D341Med (cell line): ENCODE measurements at places on chromosomes 12 and 14.
A peak's percentile ranks its signal among the peaks of the same experiment; 100 is the strongest.

DNA sequence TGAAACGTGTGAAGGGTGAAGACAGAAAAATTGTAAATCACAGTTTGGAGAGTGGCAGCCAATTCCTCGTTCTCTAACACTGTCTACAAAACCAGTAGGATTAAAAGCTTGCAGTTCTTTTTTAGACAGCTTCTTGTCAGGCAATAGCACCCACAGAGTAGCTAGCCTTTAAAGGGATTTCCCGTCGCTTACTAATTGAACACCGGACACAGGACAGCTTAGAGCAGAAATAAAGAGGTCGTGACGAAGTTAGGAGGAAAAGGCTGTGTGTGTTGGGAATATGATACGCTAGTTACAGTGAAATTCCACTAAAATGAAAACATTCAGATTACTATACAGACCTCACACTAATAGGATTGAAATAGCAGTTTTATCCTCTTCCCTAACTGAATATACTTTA lies 149.1 kb upstream of the FLRT2 start:
- no peak for DNase-seq

DNA sequence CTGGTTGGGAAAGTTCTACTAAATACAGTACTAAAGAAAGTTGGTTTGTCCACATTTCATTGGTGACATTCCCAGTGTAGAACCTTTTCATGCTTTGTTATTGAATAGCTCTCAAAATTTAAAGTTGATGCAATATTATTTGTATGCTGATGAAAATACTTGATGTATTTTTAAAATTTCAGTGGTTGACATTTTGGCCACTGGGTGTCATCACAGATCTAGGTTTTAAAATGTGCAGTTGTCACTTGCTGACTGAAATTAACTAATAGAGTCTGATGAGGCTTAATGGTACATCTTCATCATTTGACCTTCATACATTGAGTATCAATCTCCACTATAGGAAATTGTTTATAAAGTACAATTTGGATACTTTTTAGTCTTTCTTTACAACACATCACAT lies 37.1 kb downstream of the CMAS start:
- DNase-seq: no peak

GRCh38 chr12:50291377-50291776 lies 8.1 kb upstream of the LIMA1 start:
- no peak for DNase-seq

GRCh38 chr12:125099409-125099782 lies 34.2 kb downstream of the AACS start:
- no peak for DNase-seq

- no peak for DNase-seq
These were observed 33.4 kb upstream of the ALG10 start for GRCh38 chr12:33988913-33989312.

DNA sequence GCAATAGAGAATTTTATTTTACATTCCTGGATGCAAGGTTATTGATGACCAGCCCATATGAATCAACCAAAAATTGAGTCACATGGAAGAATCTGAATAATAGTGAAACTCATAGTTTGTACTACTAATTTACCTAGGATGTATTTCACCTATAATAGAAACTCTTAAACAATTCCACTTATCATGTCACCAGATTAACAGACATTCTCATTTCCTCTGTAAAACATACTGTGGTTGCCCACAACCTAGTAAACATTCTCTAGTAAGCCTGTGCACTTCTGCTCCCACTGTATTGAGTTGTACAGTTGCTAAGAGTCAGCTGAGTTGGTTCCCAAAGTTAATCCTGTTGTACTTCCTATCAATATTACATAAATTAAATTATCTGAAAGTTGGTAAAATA lies 196.6 kb upstream of the TMTC1 start:
- DNase-seq: no peak

DNA sequence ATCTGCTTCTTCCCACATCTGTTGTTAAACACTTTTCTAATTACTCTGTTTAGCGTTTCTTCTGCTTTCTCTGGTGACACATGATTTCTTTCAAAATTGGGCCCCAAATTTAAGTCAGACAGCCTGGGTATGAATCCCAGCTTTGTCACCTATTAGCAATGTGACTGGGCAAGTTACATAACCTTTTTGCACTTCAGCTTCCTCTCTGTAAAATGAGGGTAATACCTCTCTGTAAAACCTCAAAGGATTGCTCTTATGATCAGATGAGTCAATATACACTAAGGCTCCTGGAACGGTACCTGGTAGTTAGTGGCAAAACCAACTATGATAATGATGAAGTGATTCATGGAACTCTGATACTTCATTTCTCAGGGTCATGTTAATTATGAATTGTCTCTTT lies 33.0 kb downstream of the E2F7 start:
- DNase-seq: no peak

GRCh38 chr12:115570069-115570777 lies 707.3 kb downstream of the MED13L start:
- no peak for DNase-seq

- no peak for DNase-seq
These were observed 48.3 kb downstream of the TRAF3 start for GRCh38 chr14:102825307-102826095.

GRCh38 chr14:35534208-35534872 lies 376 bp downstream of the INSM2 start:
- no peak for DNase-seq

DNA sequence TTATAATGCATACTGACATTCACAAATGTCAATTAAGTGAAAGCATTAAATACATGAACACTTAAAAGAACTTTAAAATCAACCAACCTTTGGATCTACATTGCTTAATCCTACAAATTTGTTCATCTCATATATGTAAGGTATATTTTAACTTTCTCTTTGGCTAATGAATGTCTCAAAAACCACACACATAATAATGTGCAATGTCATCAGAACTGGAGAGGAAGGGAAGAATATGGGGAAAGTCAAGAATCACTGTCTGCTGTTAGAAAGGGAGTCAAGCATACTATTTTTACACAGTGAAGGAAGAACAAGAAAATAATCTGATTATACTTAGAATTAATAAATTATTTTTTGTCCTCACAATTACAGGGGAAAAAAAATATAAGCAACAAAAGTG lies 4.9 kb downstream of the GMFB start:
- no peak for DNase-seq

DNA sequence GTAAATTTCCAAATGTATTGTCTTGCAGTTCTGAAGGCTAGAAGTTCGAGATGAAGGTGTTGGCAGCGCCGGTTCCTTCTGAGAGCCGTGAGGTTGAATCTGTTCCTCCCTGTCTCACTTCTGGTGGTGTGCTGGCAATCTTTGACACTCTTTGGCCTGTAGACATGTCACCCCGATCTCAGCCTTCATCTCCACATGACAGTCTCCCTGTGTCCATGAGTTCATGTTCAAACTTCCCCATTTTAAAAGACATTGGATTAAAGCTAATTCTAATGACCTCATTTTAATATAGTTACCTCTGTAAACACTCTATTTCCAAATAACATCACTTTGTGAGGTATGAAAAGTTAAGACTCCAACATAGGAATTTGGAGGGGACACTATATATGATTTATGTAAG lies 4.1 kb upstream of the RBM19 start:
- DNase-seq: no peak

DNA sequence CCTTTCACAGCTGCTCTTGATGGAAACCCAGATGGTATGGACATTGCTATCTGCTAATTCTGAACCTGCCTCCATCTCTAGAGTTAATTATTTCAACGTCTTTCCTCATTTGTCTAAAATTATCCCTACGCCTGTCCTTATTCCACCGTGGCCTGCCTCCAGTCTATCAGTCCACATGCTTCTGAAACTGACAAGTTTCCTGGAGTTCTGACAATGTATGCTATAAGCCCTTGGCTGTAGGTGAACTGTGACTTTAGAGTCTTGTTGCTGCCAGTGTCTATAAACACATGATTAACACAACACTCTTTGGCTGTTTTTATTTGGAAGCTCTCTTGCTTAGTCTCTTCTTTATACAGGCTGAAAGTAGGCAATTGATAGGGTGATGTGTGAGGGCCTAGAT lies 1052.9 kb downstream of the TMTC2 start:
- DNase-seq: no peak

- DNase-seq: peak; percentile 51
These were observed 180.8 kb downstream of the ERC1 start for GRCh38 chr12:1171657-1172408.

DNA sequence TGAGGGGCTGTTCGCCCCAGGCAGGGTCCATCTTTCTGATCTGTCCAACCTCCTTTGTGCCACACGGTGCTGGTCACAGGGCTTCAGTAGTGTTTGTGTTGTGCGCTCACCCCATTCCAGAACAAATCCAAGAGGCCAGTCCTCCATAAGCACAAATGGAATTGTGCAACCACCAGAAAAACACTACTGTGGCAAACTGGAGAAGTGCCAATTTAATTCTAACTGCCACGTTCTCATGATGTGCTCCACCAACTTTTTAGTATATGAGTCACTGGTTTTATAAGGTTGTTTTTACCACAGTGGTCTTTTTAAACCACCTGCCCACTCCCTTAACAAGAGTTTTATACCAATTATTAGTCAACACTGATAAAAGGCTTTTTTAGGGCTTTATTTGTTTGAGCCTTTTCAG lies 380.2 kb downstream of the NAV3 start:
- no peak for DNase-seq

DNA sequence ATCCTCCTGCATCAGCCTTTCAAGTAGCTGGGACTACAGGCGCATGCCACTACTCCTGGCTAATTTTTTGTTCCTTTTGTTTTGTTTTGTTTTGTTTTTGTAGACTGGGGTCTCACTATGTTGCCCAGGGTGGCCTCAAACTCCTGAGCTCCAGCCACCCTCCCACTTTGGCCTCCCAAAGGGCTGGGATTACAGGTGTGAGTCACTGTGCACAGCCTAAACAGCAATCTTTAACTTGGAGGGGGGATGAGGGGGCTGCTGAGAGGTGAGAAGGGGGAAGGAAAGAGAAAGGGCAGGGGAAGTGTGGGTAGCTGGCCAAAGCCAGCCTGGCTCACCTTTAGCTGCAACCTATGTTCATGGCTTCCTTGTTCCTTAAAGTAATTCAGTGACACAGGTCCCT lies 77.4 kb downstream of the KDM2B start:
- no peak for DNase-seq

- no peak for DNase-seq
These were observed 8.3 kb downstream of the GALNT16 start for GRCh38 chr14:69268223-69268622.

GRCh38 chr14:23750357-23750756 lies 114.2 kb downstream of the DHRS2 start:
- DNase-seq: no peak

DNA sequence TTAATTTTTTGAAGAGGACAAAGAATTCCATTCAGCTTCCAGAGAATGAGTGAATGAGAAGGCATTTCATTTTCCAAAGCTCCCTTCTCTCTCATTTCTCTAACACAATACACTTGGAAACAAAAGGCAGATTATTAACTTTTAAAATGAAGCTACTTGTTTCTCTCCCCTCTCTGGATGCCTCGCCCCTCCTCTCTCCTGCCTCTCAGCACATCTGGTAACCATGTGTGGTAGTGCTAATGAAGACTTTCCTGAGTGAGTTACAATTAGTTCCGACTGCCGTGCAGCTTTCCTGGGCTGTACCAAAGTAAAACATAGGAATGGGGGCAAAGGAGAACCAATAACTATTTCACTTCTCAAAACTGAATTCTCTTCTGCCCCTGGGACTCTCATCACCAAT lies 84.7 kb upstream of the SOX5 start:
- DNase-seq: no peak

- peak; percentile 9 for DNase-seq
These were observed 22.2 kb upstream of the RDH16 start for GRCh38 chr12:56979628-56980027.

DNA sequence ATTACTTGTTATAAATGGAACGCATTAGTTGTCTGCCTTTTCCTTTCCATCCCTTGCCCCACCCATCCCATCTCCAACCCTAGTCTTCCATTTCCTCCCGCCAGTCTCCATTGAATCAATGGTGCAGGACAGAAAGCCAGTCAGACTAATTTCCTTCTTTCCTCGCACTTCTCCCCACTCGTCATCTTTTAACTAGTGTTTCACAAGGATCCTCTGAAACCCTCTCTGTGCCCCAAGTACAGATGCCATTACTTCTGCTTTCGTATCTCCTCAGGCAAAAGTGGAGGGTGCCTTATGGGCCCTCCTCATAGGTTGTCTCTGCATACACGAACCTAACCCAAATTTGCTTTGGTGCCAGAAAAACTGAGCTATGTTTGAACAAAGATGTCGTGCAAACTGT lies 4.2 kb downstream of the DAZAP2 start:
- DNase-seq: no peak

DNA sequence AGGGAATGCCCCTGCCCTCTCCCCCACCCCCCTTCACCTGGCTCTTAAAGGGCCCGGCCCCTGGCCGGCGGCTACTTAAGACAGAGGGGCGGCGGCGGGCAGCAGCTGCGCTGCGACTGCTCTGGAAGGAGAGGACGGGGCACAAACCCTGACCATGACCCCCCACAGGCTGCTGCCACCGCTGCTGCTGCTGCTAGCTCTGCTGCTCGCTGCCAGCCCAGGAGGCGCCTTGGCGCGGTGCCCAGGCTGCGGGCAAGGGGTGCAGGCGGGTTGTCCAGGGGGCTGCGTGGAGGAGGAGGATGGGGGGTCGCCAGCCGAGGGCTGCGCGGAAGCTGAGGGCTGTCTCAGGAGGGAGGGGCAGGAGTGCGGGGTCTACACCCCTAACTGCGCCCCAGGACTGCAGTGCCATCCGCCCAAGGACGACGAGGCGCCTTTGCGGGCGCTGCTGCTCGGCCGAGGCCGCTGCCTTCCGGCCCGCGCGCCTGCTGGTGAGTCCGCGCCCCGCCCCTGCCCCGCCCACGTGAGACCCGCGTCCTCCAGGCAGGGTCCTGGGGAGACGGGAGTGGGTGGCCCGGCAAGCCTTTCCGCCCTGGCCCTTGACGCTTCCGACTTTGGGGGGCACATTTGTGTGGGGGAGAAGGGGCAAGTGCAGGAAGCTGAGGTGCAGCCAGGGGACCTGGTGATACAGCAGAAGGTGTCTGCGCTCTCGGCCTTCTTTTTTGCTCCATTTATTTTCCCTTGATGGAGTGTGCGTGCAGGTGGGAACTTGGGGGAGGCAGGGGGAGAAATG lies at the start of gene IGFBP6:
IGFBP6 (plus strand) TSS at position 104 of the 790 bp plus-strand sequence; CDS start at position 155, 51 bp downstream.
- DNase-seq: peak; percentile 68

DNA sequence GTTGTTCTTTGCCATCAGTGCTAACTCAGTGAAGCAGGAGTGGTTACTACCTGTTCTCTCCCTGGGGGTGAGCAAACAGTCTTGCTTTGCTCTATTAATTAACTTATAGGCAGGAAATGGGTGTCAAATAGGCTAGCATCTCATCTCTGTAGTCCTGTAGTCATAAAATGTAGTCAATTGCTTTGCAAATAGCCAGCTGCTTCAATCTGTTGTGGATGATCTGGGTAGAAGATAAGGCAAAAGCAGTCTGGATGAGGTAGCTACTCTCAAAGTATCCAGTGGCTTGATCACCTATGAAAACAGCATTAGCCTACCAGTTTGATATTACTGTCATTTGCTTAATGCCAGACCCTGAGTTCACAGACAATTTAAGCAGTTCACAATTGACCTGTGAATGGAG lies 369.0 kb upstream of the TMTC1 start:
- no peak for DNase-seq

GRCh38 chr14:99603471-99604277 lies at the start of gene CCDC85C:
CCDC85C (minus strand) TSS chr14:99604207; CDS start chr14:99603959, 248 bp downstream.
- DNase-seq: peak; percentile 70

- DNase-seq: no peak
These were observed 19.8 kb downstream of the ISM2 start for GRCh38 chr14:77478796-77479195.

- peak; percentile 26 for DNase-seq
These were observed 15.3 kb downstream of the SDS start for GRCh38 chr12:113388351-113388750.
